CD4-positive, alpha-beta T cell treated with Interleukin-2 at 100 ng/mL for 4 hours (primary cell): ENCODE measurements at places on chromosomes 6 and 20.

- DNase-seq: no peak
Observed at GRCh38 chr20:51108638-51109363, 85.9 kb upstream of the KCNG1 start.

DNA sequence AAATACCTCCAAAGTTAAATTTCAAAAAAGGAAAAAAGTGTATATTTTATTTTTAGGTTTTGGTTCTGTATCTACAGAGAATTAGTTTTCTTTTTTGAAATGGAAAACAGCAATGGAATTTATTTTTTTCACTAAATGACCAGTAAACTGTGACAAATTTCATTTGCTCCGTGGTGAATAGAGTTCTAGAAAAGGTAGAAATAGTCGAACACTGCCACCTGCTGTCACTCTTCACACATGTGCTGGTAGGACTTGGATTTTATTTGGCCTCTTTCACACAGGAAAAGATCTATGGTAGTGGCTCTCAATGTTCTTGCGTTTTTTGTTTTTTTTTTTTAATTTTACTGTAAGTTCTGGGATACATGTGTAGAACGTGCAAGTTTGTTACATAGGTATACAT, 312.5 kb downstream of the EYA4 start:
- DNase-seq: peak; percentile 2

GRCh38 chr20:4978050-4978918, 23.0 kb downstream of the SLC23A2 start:
- no peak for DNase-seq

DNA sequence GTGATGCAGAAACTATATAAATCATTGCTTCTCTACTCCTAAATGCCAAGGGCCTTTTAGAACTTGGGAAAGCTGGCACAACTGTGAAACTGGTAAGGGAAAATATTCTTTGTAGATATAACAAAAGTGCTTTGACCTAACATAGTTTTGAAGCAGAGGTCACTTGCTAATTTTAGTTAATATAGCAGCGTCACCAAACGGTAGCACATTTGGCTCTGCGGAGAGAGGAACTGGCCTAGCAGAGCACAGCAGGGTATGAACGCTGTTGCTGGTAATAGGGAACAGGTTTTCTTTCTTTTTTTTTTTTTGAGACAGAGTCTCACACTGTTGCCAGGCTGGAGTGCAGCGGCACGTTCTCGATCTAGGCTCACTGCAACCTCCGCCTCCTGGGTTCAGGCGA, 67.4 kb downstream of the ECT2L start:
- no peak for DNase-seq

DNA sequence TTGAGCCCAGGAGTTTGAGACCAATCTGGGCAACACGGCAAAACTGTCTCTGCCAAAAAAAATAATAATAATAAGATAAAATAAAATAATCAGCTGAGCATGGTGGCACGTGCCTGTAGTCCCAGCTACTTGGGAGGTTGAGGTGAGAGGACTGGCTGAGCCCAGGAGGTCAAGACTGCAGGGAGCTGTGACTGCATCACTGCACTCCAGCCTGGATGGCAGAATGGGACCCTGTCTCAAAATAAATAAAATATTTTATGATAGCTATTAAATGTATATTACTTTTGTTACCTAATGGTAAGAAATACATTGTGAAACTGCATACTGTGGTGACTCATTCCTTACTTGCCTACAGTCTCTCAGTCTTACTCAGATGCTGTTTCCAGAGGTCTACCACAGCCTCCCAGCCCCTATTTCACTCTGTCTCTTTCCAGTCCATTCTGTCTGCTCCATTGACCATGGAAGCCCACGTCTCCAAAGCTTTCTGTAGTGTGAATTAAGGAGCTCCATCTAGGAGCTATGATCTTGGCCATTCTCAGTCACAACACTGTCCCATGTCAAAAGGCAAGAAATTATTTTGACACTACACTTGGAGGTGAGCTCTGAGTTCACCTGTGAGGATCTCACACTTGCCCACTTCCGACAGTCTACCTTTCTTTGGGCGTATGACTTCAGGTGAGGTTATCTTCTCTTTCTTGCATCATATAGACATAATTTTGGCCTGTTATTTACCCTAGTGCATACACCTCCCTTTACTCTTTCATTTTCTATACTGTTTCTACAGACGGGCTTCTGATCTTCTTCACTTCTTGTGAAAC, 22.4 kb upstream of the SNX9 start:
- DNase-seq: no peak

GRCh38 chr6:135014353-135014832, 40.2 kb downstream of the HBS1L start:
- peak; percentile 66 for DNase-seq

DNA sequence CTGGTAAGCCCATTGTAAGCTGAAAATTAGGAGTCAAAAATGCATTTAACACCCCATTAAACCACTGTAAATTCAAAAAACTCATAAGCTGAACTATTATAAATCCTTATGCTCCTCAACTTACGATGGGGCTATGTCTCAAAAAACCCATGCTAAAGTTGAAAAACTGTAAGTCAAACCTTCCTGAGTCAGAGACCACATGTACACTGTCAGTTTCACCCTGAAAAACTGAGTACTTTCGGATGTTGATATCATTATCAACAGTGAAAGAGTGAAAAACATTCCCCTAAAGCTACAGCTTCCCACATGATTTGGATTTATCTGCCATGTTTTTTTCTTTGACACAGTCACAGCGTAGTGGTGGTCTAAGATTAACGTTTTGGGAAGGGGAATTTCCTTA, 14.2 kb downstream of the RAB23 start:
- DNase-seq: no peak

- DNase-seq: no peak
Observed at GRCh38 chr20:8498571-8498970, 366.5 kb downstream of the PLCB1 start.

DNA sequence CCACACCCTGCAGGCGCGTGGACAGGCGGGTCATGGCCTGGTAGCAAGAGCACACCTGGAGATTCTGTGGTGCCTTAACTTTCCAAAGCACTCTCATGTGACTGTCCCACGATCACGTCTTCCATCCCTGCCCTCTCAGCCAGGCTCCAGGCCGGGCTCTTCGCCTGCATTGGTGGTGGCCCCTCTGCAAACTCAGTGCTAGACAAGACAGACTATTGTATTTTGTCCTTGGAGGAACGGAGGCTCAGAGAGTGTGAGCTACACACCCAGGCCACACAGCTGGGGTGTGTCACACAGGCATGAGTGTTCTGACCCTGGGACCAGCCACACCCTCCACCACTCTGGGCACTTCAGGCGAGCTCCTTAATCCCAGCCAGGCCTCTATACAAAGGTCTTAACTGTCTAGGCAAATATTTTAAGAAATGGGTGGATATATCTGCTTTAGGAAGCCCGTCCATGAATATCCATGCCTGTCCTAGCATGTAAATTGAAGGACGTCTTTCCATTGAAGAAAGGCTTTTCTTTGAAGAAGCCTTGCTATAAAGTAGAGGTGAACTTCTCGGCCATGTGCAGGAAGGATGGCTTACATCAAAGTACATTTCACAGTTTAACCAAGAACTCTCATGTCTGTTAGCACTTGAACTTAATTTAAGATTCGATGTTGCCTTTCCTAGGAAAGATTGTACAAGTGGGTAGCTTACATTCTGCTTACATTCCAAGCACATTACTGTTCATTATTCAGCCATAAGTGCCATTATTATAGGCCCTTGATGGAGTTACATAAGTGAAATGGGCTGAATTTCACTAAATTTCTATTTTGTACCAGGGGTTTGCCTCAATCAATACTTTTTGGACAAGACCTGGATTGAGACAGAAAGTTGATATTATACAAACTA, 263.9 kb downstream of the DLL1 start:
- DNase-seq: no peak

DNA sequence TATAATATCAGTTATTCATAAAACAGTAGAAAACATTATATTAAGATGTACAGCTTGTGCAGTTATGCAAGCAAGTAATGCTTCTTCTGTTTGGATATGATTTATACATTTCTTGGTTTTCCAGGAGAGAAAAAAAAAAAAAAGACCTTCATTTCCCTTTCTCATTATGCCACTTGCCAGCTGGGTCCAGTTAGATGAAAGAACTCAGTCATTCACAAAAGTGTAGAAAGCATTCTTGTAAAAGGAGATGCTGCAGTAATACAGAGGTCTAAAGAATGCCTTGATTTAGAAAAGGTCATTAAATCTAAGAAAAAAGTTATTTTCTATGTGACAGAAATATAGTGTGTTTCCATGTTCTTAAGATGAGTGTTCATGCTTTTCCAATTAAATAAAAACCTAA, 7.4 kb downstream of the PDE7B start:
- DNase-seq: no peak

DNA sequence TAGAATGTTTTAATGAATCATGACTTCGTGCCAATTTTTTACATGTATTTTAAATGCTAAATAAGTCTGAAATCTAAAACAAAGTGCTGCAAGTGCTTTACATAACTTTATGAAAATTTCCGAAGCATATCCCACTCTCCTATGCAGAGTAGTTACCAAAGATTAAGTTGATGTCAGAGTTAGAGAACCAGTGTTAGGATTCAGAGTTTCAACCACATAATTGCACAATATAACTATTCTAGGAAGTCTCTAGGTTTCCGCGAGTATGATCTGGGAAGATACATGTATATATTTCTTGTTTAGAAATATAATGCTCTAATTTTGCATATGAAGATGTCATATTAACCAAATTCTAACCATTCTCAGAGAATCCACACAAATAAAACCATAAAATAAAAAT, 74.8 kb downstream of the ASCC3 start:
- DNase-seq: no peak

DNA sequence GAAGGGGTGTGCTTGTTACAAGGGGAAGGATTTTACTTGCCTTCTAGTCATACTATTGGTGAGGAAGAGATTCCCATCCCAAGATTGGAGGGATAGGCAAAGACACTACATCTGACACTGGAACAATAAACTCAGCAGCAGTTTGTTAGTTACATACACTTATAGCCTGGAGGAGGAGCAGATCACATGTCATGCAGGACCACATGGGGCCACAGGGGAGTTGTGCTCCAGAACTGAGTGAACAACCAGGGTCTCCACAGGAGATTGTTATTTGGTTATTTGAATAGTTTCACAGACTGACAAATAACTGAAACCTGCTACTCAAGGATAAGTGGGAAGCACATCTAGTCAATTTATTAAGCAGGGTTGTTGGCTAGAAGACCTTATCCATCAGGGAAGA, 559.4 kb upstream of the MANEA start:
- DNase-seq: no peak

DNA sequence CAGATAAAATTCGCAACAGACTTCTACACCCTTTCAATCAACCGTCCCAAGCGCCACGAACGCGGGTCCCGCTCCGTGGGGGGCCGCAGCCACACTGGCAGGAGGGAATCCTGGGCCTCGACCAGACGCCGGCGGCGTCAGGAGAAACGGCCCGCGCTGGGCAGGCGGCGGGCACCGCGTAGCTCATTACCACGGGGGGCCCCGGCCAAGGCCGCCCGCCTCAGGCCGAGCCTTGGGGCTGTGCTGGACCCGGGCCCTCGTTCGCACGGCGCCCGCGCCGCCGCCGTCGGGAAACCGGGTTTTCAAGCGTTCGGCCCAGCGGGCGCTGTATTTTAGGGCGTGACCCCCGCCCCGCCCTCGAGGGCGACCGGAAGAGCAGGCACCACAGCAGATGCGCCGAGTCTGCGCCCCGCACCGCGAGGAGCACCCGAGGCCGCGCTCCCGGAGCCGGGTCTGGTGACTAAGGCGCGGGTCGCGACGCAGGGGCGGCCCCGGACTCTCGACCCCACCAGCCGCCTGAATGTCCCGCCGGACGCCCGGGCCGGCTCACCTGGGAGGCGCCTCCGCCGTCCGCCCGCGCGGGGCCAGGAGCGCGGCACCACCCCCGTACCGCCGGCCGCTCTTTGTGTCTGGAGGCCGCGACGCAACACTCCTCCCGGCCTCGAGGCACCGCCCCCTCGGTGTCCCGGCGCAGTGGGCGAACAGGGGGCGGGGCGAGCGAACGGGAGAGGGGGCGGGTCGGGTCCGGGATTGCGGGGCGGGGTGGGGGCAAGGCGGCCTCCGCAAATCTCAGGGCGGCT, at the start of gene NINL:
NINL (minus strand) TSS at position 627 of the 800 bp plus-strand sequence. CDS start 58,944 bp downstream, outside the sequence.
- DNase-seq: peak; percentile 23

GRCh38 chr6:125354649-125355048, 52.9 kb upstream of the HDDC2 start:
- DNase-seq: no peak

DNA sequence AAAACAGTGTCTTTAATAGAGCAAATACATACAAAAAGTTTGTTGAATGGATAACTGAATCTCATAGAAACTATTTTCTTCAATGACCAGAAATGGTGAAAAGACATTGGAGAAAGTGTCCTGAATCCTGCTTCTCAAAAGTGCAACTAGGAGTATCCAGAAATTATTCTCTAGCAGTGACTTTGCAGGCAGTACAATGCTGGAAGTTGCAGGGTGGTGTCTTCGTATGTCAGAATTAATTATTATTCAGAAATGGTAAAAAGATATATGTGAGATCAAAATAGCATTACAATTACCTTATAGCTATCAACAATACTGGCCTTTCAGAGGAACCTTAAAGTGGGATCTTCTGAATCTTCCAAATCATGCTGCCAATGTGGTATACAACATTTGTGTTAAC, 10.0 kb downstream of the FRK start:
- no peak for DNase-seq

GRCh38 chr20:42567409-42567808, 622.3 kb downstream of the PTPRT start:
- DNase-seq: no peak

- peak; percentile 68 for DNase-seq
Observed at GRCh38 chr6:29708432-29709179, 14.6 kb upstream of the HLA-F start.

- DNase-seq: no peak
Observed at GRCh38 chr6:167796192-167796981, 30.3 kb upstream of the AFDN start.

DNA sequence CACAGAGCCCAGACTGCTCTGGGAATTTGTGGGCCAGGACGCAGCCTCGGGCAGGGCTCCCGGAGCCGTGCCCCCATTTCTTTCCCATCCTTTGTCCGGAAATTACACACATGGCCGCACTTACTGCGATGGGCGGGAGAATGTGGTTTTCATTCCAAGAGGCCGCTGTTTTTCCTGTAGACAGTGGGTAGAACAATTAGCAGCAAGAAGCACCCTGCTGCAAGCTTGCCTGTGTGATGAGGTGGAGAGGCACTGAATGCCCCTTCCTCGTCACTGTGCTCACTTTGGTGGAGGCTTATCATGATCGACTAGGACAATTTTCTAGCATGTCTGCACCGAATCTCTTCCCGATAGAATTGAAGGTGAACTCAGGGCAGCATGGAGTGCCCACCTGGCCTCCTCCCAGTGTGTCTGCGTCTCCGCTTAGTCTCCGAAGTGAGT, 102.8 kb downstream of the DACT2 start:
- DNase-seq: no peak

DNA sequence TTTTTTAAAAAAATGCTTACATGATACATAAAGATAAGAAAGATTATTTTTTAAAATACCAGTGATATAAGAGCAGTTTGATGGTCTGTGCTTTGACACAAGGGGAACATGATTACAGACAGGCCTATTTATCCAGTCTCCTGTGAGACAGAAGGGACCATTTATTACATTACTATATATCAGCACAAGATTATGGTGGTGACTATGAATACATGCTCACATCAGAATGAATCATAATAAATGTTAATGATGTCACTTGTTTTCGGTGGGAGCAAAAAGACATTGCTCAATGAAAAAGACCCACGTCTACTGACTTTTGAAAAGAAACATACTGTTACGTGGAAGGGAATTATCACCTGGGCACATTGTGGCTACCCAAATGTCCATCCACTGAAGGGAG, 455.1 kb downstream of the CDC5L start:
- DNase-seq: no peak
